Endodermal cell (in vitro differentiated cells): ENCODE measurements at places on chromosomes 1 and 21. TPM values are rescaled to one million over a fixed set of nuclear protein-coding genes. Genes with fewer than 3 reads are reported as not detected.
A peak's percentile ranks its signal among the peaks of the same experiment; 100 is the strongest.

- peaks cover under 1% of the 10 kb centered on the region for H3K4me1 ChIP-seq
- DNase-seq = no peak
- H3K4me3 ChIP-seq = no peak overlapping the region
- H3K27me3 ChIP-seq = no peaks in the 10 kb centered on the region
- H3K36me3 ChIP-seq = peaks cover 1% of the 10 kb centered on the region
These were observed 1.8 kb upstream of the CTPS1 start for GRCh38 chr1:40977716-40978115.

The ALPL gene
- total RNA-seq = 98.7 and 117 TPM in 2 replicates

The LAMC2 gene
- 2.7 to 3.5 TPM (median 2.8 TPM) in 3 replicates for total RNA-seq

DNA sequence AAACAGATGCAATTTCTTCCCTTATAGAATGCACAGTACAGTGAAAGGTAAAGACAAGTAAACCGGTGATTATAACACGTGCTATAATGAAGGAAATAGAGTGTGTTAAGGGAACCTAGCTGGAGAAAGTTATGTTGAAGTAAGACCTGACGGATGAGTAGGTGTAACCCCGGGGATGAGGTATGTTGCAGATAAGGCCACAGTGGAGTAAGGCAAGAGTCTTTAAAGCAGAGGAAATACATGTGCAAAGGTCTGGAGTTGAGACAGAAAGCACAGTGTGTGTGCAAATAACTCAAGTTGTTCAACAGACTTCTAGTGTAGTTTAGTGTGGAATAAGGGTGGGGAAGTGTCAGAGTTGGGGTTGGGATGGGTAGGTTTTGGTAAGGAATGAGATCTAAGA is 2.9 kb downstream of the DBT start:
- H3K27ac ChIP-seq = no peak overlapping the region
- H3K4me3 ChIP-seq = no peak overlapping the region
- peaks cover 3% of the 10 kb centered on the region for H3K4me1 ChIP-seq
- no peak for DNase-seq

The LDLRAD2 gene
- total RNA-seq = 0.58 to 0.93 TPM (median 0.84 TPM) in 3 replicates

The IL19 gene
- not detected in 2 replicates for total RNA-seq

The IL22RA1 gene
- 0.17 TPM in 1 of 3 replicates, not detected in the others for total RNA-seq

DNA sequence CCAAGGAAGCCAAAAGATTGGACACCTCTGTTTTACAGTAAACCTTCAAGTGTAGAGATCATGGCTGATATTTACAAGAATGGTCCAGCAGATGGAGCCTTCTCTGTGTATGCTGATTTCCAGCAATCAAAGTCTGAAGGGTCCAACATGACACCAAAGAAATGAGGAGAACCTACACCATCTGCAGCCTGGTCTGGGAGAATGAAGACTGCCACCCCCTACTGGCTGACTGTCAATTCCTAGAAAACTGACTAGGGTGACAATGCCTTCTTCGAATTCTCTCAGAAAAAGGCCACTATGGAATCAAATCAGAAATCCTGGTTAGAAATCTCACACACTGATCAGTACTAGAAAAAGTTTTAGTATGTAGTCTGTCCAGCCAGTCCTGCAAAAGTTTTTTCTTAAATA is 83.3 kb downstream of the CDC42BPA start:
- H3K27ac ChIP-seq = no peak overlapping the region
- H3K36me3 ChIP-seq = no peaks in the 10 kb centered on the region
- DNase-seq = peak; percentile 75
- no peaks in the 10 kb centered on the region for H3K4me1 ChIP-seq
- H3K4me3 ChIP-seq = no peak overlapping the region
- no peaks in the 10 kb centered on the region for H3K27me3 ChIP-seq
